ENCODE measurements at places on chromosomes 1 and 21. TPM values are rescaled to one million over a fixed set of nuclear protein-coding genes. Genes with fewer than 3 reads are reported as not detected.

The RIMS3 gene
- 0.56 TPM for total RNA-seq

The UBE2U gene
- not detected for total RNA-seq

The NBPF4 gene
- total RNA-seq, result not detected

DNA sequence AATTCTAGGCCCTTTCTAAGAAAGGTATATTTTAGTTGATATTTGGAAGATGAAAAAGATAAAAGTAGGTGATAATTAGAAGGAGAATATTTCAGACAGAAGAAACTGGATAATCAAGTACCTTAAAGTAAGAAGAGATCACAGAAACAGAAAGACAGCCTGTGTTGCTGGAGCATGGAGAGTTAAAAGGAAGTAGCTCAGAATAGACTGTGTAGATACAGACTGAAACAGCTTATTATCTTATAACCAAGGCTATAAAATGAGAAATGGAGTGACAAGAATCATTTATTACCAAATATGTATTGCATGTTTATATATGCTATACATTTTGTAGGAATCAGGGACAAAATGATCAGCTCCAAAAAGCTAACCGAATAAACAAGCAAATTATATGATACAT lies 1120.3 kb downstream of the BRINP3 start:
- no peaks in the 10 kb centered on the region for H3K36me3 ChIP-seq
- no peaks in the 10 kb centered on the region for H3K4me1 ChIP-seq
- no peak for DNase-seq
- H3K27me3 ChIP-seq, result no peaks in the 10 kb centered on the region
- H3K27ac ChIP-seq, result no peak overlapping the region

DNA sequence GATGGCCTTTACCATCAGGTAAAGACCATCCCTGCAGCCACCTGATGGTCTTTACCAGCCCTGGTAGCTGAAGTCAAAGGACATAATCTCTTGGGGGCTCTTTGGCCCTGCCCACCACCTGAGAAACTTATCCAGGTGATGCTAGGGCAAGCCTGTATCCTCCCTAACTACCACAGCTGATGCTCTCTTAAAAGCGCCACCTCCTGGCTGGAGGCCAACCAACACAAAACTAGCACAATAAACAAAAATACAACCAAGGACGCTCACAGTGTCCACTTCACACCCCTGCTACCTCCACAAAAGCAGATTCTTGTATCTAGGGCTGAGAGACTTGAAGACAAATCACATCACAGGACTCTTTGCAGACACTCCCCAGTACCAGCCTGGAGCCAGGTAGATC lies 357.1 kb upstream of the POU3F1 start:
- H3K27me3 ChIP-seq, result no peaks in the 10 kb centered on the region
- H3K27ac ChIP-seq, result no peak overlapping the region
- DNase-seq, result no peak
- H3K4me1 ChIP-seq, result no peaks in the 10 kb centered on the region
- no peak overlapping the region for H3K4me3 ChIP-seq
- H3K36me3 ChIP-seq, result no peaks in the 10 kb centered on the region

GRCh38 chr21:44494956-44495355 lies 39.6 kb downstream of the LRRC3 start:
- DNase-seq, result no peak
- H3K27me3 ChIP-seq, result peaks cover 13% of the 10 kb centered on the region

GRCh38 chr1:233679030-233679429 lies 65.1 kb downstream of the KCNK1 start:
- H3K36me3 ChIP-seq, result no peaks in the 10 kb centered on the region
- no peak overlapping the region for H3K27ac ChIP-seq
- H3K4me1 ChIP-seq, result no peaks in the 10 kb centered on the region
- no peak for DNase-seq

DNA sequence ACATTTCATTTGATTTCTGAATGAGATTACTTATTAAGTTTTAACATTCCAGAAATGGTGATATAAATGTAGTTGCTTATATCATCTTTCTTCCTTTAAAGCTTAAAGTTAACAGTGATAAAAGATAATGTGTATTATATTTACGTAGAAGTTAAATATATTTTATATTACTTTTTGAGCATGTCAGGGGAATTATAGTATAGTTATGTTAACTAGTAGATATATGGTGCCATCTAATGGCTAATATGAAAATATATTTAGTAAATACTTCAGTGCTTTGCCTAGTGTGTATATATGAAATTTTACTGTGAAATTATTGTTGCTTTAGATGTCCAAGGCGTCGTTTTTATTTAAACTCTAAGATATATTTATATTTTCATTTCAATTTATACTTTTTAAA lies 51.5 kb downstream of the SYT14 start:
- H3K36me3 ChIP-seq, result no peaks in the 10 kb centered on the region
- H3K4me3 ChIP-seq, result no peak overlapping the region
- no peak for DNase-seq
- no peaks in the 10 kb centered on the region for H3K4me1 ChIP-seq

DNA sequence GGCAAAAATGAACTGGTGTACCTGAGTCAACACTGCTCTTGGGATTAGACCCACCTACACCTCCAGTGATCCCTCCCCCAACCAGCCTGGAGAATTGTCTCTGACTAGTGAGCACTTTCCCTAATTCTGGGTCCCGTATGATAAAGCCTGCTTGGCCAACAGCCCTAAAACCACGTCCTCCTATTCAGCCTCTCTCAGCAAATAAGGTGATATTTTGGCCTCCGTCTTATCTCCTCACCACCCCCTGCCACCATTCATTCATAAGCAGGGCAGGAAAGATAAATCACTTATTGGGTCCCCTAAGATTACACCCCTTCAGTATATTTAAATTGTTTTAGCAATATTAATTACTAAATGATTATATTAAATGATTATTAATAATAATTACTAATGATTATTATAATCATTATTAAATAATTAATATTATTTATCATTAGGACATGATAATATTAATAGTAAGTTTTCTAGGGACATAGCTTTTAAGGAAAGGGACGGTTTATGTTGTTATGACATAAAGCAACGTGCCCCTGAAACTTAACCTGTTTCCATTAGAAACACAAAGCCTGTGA lies 108.0 kb downstream of the DUSP10 start:
- H3K4me3 ChIP-seq, result no peak overlapping the region
- peaks cover 4% of the 10 kb centered on the region for H3K4me1 ChIP-seq
- DNase-seq, result no peak

DNA sequence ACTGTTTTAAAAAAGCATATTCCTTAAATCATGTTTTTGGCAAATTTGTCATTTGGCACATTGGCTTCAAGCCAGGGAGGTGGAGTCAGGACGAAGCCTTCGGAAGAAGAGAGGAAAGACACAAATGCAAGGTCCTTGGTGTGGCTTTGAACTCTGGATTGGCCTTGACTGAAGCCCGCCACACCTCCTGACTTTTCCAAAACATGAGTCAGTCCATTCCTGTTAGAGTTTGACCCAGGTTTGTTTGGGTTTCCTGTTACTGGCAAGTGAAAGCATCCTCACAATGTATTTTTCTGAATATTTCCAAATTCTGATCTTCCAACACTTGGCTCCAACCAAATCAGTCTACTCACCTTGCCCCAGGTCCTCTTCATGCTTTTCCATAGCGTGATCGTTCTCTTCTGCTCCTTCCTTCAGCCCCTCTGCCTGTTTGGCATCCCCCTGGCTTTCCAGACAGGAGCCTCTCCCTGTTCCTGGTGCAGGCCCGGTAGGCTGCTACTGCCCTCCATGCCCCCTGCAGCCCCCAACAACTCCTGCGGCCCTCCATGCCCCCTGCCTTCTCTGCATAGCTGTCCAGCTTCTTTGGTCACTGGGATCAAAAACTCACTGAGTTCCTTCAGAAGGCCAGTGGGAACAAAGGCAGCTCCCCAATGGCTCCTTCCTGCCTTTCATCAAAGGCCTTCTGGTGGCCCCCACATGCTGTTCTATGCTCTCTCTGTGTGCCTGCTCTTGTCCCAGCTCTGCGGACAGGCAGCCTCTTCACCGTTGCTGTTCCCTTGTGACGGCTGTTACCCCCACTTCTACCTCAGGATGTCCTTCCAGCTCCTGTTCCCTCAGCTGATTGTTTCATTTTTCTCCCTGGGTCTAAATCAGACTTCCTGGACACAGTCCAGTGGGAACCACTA lies 30.4 kb upstream of the SLC30A1 start:
- H3K4me3 ChIP-seq, result no peak overlapping the region
- H3K27ac ChIP-seq, result no peak overlapping the region

DNA sequence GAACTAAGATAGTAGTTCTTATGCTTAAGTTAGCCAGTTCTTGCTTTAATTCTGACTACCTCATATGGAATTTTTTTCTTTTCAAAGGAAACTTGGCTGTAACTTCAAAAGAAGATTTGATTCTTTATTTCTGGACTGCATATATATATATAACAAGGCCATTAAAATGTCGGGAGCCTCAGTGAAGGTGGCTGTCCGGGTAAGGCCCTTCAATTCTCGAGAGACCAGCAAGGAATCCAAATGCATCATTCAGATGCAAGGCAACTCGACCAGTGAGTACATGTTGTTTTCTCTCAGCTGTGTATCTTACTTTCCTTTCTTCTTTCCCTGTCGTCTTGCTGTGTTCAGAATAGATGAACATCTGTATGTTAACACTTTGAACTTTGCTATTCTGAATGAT lies 21.8 kb downstream of the KIF1B start:
- H3K4me1 ChIP-seq, result peaks cover 48% of the 10 kb centered on the region
- H3K27ac ChIP-seq, result peak overlapping the region; percentile 99
- no peaks in the 10 kb centered on the region for H3K27me3 ChIP-seq

- DNase-seq, result no peak
- H3K27me3 ChIP-seq, result no peaks in the 10 kb centered on the region
- no peak overlapping the region for H3K4me3 ChIP-seq
Measured at GRCh38 chr1:83997631-83998030, 1.3 kb downstream of the TTLL7 start.

DNA sequence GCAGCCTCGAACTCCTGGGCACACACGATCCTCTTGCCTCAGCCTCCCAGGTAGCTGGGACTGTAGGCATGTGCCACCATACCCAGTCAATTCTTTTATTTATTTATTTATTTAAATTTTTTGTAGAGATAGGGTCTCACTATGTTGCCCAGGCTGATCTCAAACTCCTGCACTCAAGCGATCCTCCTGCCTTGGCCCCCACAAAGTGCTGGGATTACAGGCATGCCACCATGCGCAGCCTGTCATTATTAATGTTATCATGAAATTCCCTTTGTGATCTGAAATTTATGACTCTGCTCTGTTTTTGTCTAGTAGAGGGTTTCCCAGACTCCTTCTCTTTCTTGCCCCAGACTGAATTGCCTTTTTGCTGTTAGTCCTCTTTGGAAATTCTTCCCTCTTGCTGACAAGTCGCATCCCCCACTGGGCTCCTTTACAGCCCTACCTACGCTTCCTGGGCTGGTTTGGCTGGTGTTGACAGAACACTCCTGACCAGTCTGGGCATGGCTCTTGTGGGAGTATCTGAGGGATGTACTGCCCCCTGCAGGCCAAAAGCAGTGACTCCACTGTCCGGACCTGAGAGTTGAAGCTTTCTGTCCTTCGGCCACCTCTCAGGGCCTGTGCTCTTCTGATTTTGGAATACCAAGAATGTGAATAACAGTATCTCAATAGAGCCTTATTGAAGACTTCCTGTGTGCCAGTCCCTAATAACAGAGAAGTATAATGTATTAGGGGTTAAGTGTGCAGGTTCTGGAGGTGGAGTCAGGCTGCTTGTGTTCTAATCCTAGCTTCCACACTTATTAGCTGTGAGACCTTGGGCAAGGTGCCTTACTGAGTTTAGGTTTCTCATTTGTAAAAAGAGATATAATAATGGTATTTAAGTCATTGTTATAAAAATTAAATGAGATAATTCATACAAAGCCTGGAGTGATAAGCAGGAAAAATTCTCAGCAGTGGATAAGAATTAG lies 28.2 kb downstream of the TCEANC2 start:
- peak; percentile 53 for DNase-seq
- H3K27me3 ChIP-seq, result no peaks in the 10 kb centered on the region
- no peak overlapping the region for H3K4me3 ChIP-seq
- peaks cover 19% of the 10 kb centered on the region for H3K4me1 ChIP-seq
- no peak overlapping the region for H3K27ac ChIP-seq
- no peaks in the 10 kb centered on the region for H3K36me3 ChIP-seq
